ENCODE measurements at places on chromosomes 16 and 17. TPM values are rescaled to one million over a fixed set of nuclear protein-coding genes. Genes with fewer than 3 reads are reported as not detected.

- no peaks in the 10 kb centered on the region for H3K27me3 ChIP-seq
- H3K4me1 ChIP-seq, result peaks cover 12% of the 10 kb centered on the region
- no peak overlapping the region for H3K27ac ChIP-seq
- no peak overlapping the region for H3K4me3 ChIP-seq
- DNase-seq, result no peak
- peaks cover 64% of the 10 kb centered on the region for H3K36me3 ChIP-seq
These were observed 1.8 kb downstream of the ZNF263 start for GRCh38 chr16:3285131-3285530.

The TNP2 gene
- total RNA-seq, result not detected

The KRTAP4-4 gene
- not detected for total RNA-seq

DNA sequence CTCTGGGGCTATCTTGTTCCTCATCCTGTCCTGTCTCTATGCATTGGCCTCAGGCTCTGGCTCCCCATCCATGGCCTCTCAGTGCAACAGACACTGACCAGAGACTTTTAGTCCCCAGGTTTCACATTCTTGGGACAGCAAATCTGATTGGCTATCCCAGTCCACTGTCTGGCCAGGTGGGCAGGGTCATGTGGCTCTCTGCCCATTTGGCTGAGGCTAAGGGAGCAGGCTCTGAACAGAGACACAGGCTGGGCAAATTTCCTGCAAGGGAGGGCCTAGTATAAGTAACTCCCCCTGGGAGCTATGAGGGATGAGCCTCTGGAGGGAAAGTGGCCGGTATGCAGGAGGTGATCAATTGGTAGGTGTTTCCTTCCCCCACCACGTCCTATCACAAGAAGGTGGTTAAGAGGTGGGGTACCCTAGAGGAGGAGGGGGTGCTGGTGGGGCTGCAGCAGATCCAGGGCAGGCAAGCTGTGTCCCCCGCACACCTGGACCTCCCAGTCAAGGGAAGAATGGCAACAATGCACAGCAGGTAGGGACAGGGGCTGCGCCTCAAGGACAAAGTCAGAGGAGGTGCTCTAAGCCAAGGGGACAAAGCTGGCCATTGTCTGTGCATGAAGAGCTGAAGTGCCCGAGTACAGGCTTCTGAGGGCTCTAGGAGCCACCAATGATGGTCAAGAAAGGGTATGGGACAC lies 13.2 kb downstream of the XYLT2 start:
- no peak overlapping the region for H3K27ac ChIP-seq
- H3K4me1 ChIP-seq, result peaks cover 9% of the 10 kb centered on the region
- H3K27me3 ChIP-seq, result no peaks in the 10 kb centered on the region
- no peak overlapping the region for H3K4me3 ChIP-seq
- no peak for DNase-seq
